Hypothalamus (tissue), 51 donors: ENCODE measurements at places on chromosomes 2 and 18.

GRCh38 chr2:51613-52012 is 5.3 kb upstream of the FAM110C start:
- no peak for DNase-seq

- DNase-seq = no peak
These were observed 185.0 kb downstream of the BCL11A start for GRCh38 chr2:60368456-60368855.

DNA sequence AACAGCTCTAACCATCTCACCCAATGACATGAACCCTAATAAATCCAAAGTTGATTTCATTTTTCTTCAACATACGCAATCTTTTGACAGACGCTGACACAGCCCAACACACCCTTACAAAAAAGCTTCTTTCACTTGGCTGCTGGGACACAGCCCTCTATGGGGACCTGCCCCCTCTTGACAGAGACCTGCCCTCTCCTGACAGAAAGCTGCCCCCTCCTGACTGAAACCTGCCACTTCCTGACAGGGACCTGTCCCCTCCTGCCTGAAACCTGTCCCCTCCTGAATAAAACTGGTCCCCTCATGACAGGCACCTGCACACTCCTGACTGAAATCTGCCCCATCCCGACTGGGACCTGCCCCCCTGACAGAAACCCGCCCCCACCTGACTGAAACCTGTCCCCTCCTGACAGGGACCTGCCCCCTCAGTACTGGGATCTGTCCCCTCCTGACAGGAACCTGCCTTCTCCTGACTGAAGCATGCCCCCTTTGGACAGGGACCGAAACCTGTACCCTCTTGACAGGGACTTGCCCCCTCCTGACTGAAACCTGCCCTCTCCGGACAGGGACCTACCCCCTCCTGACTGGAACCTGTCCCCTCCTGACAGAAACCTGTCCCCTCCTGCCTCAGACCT is 87.9 kb downstream of the PXDN start:
- no peak for DNase-seq

DNA sequence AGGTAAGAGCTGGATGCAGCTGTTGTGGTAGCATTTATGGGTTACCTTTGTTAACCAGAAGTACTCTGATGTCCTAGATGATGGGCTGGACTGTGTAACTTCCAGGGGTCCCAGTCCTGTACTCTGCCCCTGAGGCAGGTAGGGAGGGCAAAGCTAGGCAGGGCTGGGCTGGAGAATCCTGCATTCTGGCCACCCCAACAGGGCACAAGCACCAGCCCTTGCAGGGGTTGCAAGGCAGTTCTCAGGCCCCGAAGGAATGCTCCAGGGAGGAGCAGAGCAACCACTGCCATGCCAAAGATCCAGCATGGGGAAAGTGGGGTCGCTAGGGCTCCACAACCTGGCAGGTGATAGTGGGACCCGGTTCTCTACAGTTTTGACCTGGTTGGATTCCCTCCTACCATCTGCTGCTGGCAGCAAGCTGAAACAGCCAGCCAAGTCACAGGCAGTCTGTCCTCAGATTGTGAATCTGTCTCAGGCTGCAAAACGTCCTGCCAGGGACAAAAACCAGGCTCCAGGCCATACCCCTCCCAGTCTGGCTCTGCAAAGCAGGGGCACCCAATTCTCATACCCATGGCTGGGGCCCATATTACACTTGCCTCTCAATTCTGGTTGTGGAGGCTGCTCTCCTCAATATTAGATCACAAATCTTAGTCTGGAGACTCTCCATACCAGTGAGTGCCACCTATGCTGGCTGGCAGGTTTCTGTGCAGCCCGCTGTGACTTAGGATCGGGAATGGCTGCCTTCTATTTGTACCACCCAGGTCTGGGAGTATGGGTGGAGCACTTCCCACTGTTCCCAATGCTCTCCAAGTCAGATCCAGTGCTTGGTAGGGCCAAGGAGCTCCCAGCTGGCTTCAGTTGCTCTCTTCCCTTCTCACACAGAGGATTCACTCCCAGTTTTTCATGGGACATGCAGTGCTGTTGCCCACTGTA is 61.1 kb downstream of the SMCHD1 start:
- DNase-seq = peak; percentile 3

DNA sequence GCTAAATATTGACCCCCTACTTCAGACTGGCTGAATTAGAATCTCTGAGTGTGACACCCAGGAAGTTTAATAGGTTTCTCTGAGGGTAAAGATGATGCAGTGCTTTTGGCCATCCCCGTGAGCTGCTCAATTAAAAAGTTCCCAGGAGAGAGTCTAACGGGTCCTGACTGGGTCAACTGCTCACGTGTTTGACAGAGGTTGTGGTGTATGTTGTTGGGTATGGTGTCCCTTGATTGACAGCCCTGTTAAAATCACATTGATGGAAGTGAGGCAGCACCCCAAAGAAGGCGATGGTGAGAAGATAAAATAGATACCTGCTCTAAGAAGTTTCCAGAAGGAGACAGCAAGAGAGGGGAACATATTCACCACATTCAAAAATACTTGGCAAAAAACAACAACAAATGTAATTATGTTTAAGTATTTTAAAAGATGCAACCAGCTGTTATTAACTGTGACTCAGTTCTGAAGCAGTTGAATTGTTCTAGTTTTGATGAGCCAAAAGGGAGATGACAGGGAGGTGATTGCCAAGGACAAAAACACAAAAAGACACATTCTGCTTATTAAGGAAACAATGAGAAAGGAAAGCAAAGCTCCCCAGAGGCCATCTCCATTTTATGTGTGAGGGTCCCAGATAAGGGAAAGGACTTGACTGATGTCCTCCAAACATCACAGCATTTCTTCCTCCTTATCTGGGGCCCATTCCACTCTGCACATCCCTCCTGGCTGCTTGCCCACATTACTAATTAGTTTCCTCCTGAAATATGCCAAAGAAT is 11.5 kb upstream of the GMCL1 start:
- no peak for DNase-seq

- DNase-seq = no peak
These were observed 35.4 kb downstream of the INSIG2 start for GRCh38 chr2:118123561-118124232.

- DNase-seq = no peak
These were observed 336.5 kb downstream of the CYP26B1 start for GRCh38 chr2:71811157-71811556.

DNA sequence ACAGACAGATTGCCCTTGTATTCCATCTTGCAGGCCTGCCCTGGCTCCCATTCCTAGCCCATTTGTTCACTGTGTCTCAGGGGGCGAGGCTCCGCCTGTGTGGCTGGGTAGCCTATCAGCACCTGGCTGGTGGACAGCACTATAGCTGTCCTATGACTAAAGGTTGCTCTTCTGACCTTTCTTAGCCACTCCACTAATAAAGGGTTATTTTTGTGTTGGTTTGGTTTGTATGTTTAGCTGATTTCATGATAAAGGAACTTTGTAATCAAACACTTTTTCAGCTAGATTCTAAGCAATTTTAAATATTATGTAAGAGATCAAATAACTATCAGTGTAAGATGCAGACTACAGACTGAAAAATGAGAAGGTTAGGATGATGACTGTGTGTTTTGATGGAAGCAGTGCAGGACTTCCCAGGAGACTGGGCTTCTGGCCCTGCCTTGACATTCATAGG is 72.2 kb downstream of the CRIM1 start:
- no peak for DNase-seq

GRCh38 chr2:104698276-104698675 is 155.6 kb upstream of the POU3F3 start:
- DNase-seq = no peak

DNA sequence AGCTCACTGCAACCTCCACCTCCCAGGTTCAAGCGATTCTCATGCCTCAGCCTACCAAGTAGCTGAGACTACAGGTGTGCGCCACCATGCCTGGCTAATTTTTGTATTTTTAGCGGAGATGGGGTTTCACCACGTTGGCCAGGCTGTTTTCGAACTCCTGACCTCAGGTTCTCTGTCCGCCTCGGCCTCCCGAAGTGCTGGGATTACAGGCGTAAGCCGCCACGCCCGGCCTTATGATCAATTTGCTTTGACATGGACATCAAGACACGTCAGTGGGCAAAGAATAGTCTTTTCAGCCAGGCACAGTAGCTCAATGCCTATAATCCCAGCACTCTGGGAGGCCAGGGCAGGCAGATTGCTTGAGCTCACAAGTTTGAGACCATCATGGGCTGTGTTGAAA is 48.0 kb upstream of the CABYR start:
- no peak for DNase-seq

GRCh38 chr2:121092095-121092494 is 192.9 kb downstream of the TFCP2L1 start:
- DNase-seq = no peak

GRCh38 chr2:177084607-177085006 is 128.0 kb upstream of the HNRNPA3 start:
- DNase-seq = no peak

- no peak for DNase-seq
These were observed 189.6 kb upstream of the LYPD1 start for GRCh38 chr2:132859590-132859989.

GRCh38 chr2:219261024-219261855 is 7.5 kb upstream of the TUBA4A start:
- DNase-seq = no peak

- no peak for DNase-seq
These were observed 2.4 kb downstream of the GAREM1 start for GRCh38 chr18:32468147-32468845.

- no peak for DNase-seq
These were observed 57.2 kb downstream of the LBH start for GRCh38 chr2:30288561-30288960.

DNA sequence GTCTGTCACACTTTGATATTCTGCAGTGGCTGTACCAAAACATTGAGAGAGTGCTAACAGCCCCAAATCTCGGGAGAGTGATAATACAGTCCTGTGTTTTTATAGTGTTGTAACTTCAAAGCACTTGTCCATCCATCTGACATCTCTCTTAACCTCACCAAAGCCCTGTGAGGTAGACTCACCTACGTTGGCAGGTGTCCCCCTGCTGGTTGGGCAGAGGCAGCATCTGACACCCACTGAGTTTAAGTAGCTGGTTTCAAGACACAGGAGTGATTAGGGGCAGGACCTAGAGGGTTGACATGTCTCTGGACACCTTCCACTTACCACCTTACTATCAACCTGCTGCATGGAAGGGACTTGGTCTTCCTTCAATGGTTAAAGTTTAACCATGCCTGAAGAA is 22.9 kb downstream of the COLEC12 start:
- no peak for DNase-seq

- no peak for DNase-seq
These were observed 433.3 kb upstream of the TMEFF2 start for GRCh38 chr2:192628017-192628416.

GRCh38 chr2:33136056-33136455 is 189.3 kb downstream of the LTBP1 start:
- no peak for DNase-seq

GRCh38 chr18:59359576-59359952 is 499 bp upstream of the LMAN1 start:
- DNase-seq = peak; percentile 64

DNA sequence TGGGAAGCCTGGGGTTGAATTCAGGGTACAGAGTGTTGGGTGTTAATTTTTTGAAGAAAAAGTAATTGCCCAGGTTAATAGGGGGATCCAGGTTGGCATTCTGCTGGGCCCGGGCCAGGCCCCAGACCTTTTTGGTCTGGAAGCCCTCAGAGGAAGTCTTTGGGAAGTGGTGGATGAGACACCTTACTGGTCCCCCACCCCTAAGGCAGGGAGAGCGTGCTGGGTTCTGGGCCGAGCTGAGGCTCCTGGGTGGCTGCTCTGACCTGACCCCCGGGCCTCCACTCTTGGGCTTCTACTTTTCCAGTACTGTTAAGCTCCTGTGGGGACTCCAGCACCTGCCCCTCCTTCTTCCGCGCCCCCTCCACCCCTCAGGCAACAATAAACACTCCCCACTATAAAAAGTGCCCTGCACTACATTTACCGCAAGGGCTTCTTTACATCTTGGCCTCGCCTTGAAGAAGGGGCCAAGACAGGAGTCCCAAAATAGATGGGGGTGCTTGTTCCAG is 753 bp upstream of the HOXD3 start:
- DNase-seq = no peak

- no peak for DNase-seq
These were observed 176.0 kb downstream of the MIB1 start for GRCh38 chr18:21916594-21916993.

DNA sequence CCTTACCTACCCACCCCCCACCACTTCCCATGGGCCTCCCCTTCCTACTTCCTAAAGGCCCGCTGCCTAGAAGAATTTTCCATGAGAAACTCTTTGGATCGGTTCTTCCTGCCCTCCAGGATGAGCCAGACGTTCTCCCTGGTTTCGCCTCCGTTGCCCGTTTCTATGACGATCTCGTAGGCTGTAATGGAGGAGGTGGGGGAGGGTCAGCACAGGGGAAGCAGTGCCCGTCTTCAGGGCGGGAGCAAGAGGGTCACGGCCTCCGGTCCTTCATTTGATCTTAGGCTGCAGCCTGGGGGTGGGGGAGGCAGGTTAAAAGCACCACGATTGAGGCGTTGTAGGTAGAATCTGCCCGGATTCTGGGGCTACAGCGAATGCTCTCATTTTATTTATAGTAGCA is 172.0 kb downstream of the LOXHD1 start:
- DNase-seq = no peak

GRCh38 chr2:239959059-239959971 is 65.8 kb downstream of the NDUFA10 start:
- peak; percentile 54 for DNase-seq

GRCh38 chr2:30266051-30266621 is 34.8 kb downstream of the LBH start:
- DNase-seq = no peak

GRCh38 chr2:33522576-33522975 is 46.1 kb downstream of the RASGRP3 start:
- DNase-seq = no peak

- no peak for DNase-seq
These were observed 346.3 kb upstream of the TNP1 start for GRCh38 chr2:217206016-217206725.

DNA sequence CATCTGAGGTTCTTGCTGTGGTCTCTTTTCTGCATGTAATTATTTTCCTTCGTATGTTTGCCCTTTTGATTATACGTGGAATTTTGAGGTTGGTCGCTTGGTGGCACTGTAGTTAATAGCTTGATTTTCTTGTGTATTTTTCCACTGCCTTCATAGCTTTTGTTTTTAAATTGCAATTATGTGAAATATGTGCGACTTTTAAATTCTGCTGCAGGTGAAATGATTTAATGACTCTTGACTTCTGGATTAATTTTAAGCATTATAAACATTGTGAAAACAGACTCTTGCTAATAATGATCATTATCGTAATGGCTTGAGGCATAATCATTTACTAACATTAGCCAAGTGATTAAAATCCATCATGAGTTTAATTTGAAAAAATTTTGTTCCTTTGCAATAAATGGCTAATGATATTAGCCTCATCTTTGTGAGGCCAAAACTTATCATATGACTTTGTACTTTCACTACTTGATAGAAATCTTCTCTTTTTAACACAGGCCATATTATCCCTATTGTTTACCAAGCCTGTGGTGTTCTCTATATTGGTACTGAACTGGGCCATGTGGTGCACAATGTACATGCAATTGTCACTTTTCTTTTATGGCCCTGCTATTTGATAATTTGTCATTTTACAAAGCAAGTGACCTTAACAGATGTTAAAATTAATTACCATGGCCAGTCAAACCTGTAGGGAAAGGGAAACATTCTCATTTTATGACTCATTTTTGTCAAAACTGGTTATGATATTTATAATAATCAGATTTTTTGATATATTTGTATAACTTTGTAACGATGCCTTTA is 62.8 kb upstream of the NEUROD1 start:
- no peak for DNase-seq
